ENCODE measurements at places on chromosomes 12 and 14.

DNA sequence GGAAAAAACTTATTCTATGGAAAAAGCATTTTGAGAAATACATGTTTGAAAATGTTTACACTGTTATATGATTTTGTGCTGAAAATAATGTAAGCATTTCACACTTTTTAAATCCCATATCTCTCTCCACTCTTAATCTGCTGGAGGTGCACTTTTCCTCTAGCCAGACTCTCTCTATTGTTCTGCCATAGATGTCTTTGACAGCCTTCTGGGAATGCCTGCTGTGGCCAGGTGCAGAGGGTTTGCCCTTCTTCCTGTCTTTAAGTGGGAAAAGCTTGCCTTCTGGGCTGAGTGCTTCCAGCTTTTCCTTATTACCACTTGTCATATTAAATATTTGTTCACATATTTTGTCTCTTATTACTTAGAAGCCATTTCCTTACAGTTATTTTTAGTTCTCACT lies 60.1 kb upstream of the PPM1H start:
- no peak for DNase-seq

DNA sequence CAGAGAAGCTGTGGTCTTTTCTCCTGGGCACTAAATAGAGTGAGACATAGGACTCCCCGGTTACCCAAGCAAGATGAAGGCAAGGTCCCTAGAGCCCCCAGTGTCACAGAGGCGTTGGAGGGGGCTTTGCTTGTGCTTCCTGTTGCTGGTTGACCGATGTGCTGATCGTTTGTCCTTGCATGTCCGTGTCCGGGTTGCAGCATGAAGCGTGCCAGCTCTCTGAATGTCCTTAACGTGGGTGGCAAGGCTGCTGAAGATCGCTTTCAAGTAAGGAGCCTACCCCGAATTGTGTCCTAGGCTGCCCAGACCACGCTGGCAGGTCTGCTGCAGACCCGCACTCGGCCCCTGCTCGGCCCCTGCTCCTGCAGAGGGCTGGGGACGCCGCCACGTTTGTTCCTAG lies 23.1 kb downstream of the XRCC3 start:
- DNase-seq: no peak

- no peak for DNase-seq
These were observed 222.5 kb downstream of the SLC2A13 start for GRCh38 chr12:39883411-39883810.

- no peak for DNase-seq
These were observed 41.3 kb upstream of the DUSP6 start for GRCh38 chr12:89393551-89394121.

DNA sequence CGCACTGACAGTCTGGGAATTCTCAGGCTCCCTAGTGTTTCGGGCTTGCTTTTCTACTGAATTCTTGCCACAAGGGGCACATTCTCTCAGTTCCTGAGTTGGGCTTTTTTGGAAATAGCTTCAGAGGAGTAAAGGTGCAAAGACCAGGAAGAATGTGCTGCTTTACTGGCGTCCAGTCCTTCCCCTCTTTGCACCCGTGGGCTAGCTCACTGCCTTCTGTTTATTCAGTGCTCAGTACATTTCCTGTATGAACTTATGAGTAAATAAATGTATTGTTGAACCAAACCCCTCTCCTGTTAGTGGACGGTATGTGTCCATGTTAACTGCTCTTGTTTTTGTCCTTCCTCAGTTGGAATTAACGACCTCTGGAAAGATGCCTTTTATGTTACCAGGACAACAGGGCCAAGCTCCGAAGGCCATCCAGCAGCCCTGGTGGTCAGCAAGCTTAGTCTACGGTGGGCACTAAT lies 24.0 kb downstream of the GSG1 start:
- DNase-seq: no peak
